ENCODE measurements at places on chromosomes 3 and 15.

DNA sequence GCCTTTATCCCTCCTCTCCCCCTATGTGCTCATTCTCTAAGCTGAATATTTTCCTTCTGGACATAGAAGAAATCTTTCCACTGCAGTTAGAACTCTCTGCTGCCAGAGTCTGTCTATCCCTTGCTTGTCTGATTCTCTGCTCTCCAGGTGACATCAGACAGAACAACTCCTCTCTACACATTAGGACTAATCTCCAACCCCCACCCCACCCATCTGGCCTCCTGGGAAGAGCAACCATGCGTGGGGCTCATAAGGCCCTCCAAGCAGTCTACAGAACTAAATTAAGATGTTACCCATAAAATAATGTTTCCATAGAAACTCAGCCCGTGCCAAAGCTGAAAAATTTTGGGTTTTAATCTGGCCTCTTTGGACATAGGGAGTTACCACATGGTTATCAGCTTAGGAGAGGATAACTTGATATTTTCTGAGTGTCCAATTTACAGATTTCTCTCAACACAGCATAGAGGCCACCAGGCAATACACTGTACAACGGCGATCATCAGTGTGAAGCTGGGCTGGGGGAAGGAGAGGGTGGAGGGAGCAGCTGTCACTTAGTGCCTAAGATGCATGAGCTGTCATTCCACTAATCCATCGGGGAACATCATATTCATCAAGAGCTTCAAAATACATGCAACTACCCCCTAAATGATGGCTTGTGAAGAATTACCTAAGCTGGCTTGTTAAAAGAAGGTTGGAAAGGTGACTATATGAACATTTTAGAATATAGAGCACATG lies 199.4 kb downstream of the CLSTN2 start:
- no peak for DNase-seq

DNA sequence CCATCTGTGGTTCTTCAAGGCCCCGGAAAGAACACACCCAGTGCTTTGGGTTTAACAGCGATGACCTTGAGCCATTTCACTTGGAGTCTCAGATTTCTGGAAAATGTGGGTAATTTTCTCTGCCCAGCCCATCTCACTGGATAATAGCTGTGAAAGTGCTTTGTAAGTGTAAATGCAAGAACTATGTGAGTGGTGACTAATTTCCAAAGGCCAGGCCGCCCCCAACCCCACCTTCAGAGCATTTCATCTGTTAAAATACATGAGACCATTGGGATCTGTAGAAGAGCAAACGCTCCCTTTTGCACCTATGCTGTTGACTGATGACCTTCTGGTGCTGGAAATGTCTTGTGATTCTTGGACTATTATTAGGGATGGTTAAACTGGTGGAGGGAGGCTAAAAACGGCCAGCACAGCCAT lies 196.8 kb upstream of the LPP start:
- no peak for DNase-seq

GRCh38 chr15:85168642-85169173 lies 187.1 kb downstream of the PDE8A start:
- DNase-seq = no peak

DNA sequence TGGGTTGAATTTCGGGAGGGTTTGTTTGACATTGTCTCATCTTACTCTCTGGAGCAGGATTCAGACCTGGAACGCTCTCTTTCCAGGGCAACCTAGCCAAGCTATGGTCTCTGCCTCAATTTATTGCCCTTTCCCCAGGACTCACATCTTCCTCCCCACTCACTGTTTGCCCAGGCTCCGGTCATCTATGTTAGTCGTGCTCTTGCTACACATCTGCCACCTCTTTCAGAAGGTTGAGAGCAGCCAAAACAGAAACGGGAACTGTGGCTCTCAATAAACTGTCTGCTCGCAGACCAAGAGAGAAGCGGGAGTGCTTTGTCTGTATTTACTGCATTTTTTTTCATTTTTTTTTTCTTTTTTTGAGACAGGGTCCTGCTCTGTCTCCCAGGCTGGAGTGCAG lies 81.6 kb downstream of the ST6GAL1 start:
- DNase-seq = peak; percentile 83

GRCh38 chr3:182979674-182980191 lies 605 bp downstream of the DCUN1D1 start:
- peak; percentile 52 for DNase-seq

DNA sequence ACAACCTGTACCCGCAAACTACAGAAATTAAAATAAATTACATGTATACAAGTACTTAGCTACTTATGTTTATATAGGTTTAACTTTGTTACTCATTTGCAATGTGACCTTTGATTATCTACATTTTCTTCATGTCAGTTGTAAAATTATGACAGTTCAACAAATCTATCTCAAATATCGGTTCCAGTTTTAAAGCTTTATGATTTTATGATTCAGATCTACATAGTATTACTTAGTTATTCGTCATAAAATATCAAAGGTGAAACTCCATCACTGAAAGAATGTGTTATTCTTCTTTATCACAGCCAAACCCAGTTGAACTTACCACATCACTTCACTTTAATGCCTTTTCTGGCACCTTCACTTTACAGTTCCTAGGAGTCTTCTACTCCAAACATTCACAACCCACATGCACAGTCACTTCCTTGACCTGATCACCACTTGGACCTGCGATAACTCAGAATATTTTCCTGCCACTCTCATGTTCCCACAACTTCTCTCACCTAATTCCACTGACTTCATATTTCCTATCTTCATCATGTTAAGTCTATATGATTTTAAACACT lies 47.2 kb downstream of the SLITRK3 start:
- DNase-seq = no peak

DNA sequence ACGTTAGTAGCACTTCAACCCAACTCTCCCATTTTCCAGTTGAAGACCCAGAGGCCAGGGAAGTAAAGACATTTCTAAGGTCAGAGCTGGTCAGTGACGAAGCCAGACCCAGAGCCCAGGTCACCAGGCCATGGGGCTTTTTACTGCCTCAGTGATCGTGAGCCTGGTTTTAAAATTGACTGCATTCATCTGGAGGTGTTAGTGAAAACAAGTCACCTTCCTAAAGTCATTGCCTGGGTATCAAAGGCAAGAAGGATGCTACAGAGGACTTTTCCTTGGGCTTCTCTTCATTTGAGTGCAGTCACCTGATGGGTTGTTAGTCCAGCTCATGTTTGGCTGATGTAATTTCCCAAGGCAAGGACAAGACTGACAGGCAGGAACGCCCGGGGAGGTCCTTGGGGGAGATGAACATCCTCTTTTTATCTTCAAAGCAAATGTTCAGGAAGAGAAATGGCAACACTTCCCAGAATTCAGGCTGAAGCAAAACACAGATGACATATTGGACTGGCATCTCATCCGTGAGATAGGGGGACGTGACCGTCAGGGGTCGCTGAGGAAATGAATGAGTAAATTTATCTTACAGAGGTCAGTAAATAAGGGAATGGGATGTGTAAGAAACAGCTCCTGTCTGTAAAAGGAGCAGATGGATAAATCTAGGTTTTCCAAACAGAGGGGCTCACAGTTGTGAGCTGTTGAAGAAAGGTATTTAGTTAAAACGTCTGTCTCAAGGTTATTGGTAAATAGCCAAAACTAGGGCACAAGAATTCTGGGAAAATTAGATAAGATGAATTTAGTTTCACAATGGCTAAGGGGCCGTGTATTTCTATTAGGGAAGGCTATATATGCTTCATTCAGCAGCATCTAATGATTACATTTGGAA lies 201.2 kb downstream of the OPA1 start:
- DNase-seq = peak; percentile 31

DNA sequence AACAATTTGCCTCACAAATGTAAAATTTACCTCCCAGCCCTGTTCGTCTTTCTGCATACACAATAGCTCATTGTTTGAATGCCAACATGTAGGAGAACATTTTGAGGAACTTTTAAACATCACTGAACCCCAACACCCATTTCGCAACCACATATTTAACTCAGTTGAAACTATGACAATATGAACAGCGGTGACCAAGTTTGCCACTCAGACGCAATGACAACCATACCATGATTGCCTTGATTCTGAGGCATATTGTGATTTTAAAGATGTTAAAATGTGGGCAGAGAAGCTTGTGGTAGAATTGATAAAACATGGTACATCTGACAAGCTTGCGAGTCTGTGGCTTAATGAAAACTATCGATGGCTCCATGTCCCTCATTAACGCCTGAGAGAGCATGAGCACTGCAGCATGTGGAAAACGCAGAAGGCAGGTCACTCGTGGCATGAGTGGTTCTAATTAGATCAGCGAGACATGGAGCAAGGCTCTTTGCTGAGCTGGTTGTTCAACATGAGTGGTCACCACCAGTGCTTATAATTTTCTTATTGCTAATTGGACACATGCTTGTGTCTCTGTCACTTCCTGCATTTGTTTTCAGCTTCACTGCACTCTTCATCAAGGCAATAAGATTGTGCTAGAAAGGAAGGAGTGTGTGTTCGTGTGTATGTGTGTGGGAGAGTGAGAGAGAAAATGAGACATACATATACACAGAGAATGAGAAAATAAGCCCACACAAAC lies 116.8 kb downstream of the CHST2 start:
- peak; percentile 70 for DNase-seq

- DNase-seq = no peak
These were observed 518.7 kb downstream of the MCTP2 start for GRCh38 chr15:94749811-94750617.

GRCh38 chr3:10357592-10358308 lies 36.8 kb upstream of the SEC13 start:
- DNase-seq = peak; percentile 71

GRCh38 chr3:84836961-84837360 lies 121.8 kb upstream of the CADM2 start:
- no peak for DNase-seq

- no peak for DNase-seq
These were observed 177.6 kb downstream of the GHSR start for GRCh38 chr3:172270557-172271166.

DNA sequence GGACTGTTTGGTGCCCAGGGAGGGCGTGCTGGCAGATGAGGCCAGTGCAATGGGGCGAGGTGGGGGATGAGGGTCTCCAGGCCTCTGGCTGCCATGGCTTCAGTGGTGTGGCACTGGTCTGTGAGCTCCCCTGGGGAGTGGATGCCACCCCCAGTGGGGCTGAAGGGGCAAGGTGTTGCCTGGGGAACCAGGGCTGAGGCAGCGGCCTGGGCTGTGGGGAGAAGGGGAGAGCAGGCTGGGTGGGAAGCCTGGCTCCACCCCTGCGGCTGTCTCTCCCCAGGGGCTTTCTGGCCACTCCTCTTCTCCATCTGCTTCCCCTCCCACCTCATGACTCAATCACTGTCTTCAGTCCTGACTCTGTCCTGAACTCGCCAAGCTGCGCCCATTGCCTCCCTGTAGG lies 88.4 kb upstream of the TLE3 start:
- no peak for DNase-seq

- DNase-seq = no peak
These were observed 55.2 kb downstream of the AQR start for GRCh38 chr15:34914317-34914716.

- DNase-seq = no peak
These were observed 209.4 kb upstream of the TGFBR2 start for GRCh38 chr3:30397030-30397429.

GRCh38 chr15:101566748-101567488 lies 77.4 kb upstream of the PCSK6 start:
- DNase-seq = no peak

DNA sequence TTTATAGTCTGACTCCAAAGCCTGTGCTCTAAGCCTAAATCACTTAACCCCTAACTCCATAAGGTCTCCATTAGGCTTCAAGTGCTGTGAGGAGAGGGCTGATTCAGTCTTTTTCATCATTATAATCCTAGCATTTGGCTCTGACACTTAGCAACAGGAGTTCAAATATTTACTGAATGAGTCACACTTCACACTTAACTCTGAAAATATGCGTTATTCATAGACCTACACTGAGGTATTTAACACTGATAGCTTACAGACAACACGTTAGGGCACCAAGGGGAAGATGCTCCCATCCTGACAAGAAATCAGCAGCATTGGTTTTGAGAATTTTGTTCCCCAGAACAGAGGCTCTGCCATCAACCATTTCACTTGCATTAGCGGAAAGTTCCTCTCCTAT lies 53.5 kb downstream of the MSL2 start:
- DNase-seq = peak; percentile 4

DNA sequence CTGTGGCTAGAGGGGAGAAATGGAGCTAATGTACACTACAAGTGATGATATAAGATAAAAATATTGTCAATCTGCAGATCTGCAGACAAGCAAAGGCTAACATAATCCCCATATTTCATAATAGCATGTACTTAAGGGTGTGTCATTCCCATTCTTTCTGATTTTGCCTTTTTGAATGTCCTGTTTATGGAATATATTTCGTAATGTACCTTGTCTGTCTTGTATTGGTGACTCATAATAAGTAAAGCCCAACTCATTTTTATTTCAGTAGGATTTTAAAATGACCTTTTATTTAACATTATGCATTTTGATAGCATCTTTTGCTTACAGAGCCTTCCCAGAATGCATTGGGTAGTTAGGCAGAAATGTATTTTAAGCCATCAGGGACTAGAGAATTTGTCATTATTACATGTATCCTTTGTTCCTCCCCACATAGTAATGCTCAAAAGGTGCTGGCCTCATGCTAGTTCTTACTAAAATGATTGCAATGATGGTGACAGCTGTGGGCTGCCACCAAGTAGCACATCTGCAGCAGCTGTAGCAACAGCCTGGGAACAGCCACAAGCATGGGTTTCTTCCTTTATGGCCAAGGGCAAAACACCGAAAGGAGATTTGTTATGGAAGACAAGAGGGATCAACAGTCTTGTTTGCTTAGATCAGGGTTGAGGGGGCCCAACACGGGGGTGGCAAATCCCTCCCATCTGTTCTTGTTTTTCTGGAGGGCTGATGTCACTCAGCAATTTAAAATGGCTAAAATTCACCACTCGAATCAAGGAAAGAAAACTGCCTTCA lies 188.5 kb downstream of the CADPS start:
- no peak for DNase-seq

DNA sequence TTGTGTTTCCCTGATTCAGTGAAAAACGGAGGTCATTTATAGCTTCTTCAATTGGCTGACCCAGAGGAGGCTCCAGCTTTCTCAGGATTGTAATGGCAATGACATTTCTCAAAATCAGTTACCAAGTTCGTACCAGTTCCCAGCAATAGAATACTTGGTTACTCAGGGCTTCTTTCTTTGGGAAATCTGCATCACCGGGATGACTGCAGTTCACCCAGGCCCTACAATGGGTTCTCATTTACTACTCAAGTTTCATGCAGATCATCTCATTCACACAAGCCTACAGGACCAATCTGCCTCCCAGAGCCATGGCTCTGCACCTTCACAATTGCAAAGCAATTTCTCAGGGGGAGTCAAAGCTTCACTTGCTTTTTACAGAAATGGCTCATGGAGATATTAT lies 109.6 kb downstream of the FHIT start:
- DNase-seq = no peak
